ENCODE measurements at places on chromosomes 3 and 15.

GRCh38 chr3:99641982-99642381 is 3.6 kb downstream of the COL8A1 start:
- no peak overlapping the region for H3K27ac ChIP-seq
- no peak overlapping the region for H3K4me3 ChIP-seq
- H3K27me3 ChIP-seq = peaks cover 38% of the 10 kb centered on the region
- peaks cover 11% of the 10 kb centered on the region for H3K4me1 ChIP-seq
- no peak for DNase-seq
- no peaks in the 10 kb centered on the region for H3K36me3 ChIP-seq

GRCh38 chr15:34853001-34853758 is 57.8 kb upstream of the ACTC1 start:
- no peak overlapping the region for H3K4me3 ChIP-seq
- peaks cover 39% of the 10 kb centered on the region for H3K36me3 ChIP-seq
- H3K4me1 ChIP-seq = no peaks in the 10 kb centered on the region
- DNase-seq = no peak

GRCh38 chr3:168036619-168037018 is 59.1 kb downstream of the GOLIM4 start:
- H3K27ac ChIP-seq = no peak overlapping the region
- H3K27me3 ChIP-seq = no peaks in the 10 kb centered on the region
- no peak for DNase-seq
- no peak overlapping the region for H3K4me3 ChIP-seq
- H3K4me1 ChIP-seq = no peaks in the 10 kb centered on the region

DNA sequence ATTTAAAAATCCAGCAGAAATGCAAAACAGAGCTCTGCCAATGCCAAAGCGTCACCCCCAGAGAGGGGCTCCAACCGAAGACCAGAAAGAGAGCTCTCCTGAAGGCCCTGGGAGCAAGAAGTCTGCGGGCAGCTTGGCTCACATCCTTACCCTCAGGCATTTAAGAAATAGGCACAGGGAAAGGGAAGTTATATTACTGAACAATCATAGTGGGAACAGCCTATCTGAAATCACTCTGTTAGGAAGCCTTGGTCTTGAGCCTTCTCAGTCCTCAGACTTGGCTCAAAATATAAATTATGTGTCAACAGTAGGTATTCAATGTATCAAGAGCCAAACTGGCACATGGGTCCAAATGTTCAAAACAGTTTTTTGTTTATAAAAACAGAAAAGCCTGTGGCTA is 10.3 kb upstream of the PPARG start:
- H3K4me3 ChIP-seq = no peak overlapping the region
- H3K27me3 ChIP-seq = peaks cover 11% of the 10 kb centered on the region
- no peaks in the 10 kb centered on the region for H3K4me1 ChIP-seq
- DNase-seq = no peak
- no peak overlapping the region for H3K27ac ChIP-seq
- no peaks in the 10 kb centered on the region for H3K36me3 ChIP-seq

GRCh38 chr3:197183582-197183981 is 114.8 kb downstream of the DLG1 start:
- H3K4me1 ChIP-seq = peaks cover 5% of the 10 kb centered on the region
- no peaks in the 10 kb centered on the region for H3K27me3 ChIP-seq
- DNase-seq = no peak
- no peak overlapping the region for H3K27ac ChIP-seq

GRCh38 chr3:81068546-81068945 is 692.9 kb downstream of the GBE1 start:
- H3K27ac ChIP-seq = no peak overlapping the region
- H3K27me3 ChIP-seq = peaks cover 1% of the 10 kb centered on the region
- H3K4me1 ChIP-seq = no peaks in the 10 kb centered on the region
- H3K4me3 ChIP-seq = no peak overlapping the region

DNA sequence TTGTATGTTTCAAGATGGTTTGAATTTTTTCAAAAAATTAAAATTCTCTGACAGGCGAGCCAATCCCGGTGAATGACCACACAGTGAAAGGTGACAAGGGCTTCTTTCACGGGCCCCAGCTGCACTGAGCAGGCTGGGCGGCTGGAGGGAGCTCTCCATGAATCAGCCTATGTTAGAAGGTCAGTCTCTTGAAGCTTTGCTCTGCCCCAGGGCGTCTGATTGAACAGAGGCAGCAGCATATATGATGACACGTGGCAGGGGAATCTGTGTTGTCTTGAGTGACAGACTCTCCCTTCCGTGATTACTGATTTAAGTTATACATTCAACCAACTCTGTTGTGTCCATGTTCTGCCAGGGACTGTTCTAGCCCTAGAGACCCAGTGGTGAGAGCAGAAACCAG is 51.5 kb downstream of the ISG20 start:
- DNase-seq = no peak
- H3K27me3 ChIP-seq = peaks cover 16% of the 10 kb centered on the region
- H3K36me3 ChIP-seq = peaks cover 13% of the 10 kb centered on the region
- no peaks in the 10 kb centered on the region for H3K4me1 ChIP-seq
- H3K4me3 ChIP-seq = no peak overlapping the region

GRCh38 chr15:43771816-43772215 is 5.0 kb downstream of the ELL3 start:
- no peaks in the 10 kb centered on the region for H3K36me3 ChIP-seq
- DNase-seq = no peak
- peaks cover 4% of the 10 kb centered on the region for H3K4me1 ChIP-seq

DNA sequence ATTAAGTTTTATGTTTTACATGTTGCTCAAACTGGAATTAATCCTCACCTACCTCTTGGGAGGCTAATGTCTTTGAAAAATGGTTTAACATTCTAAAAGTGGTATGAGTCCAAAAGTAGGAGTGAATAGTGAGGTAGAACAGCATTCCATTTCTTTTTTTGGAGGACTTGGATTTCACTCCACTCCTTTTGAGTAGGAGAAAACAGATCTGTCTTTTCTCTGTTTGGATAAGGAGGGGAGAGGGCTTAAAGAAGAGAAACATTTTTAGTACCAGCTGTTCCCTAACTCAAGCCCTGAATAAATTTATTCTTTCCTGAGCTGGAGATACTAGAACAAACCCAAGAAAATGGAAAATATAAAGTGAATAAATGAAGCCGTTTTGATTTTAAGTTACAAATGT is 687.9 kb downstream of the MECOM start:
- no peaks in the 10 kb centered on the region for H3K36me3 ChIP-seq
- H3K4me1 ChIP-seq = no peaks in the 10 kb centered on the region
- H3K27me3 ChIP-seq = no peaks in the 10 kb centered on the region
- no peak for DNase-seq
- no peak overlapping the region for H3K4me3 ChIP-seq
- no peak overlapping the region for H3K27ac ChIP-seq

DNA sequence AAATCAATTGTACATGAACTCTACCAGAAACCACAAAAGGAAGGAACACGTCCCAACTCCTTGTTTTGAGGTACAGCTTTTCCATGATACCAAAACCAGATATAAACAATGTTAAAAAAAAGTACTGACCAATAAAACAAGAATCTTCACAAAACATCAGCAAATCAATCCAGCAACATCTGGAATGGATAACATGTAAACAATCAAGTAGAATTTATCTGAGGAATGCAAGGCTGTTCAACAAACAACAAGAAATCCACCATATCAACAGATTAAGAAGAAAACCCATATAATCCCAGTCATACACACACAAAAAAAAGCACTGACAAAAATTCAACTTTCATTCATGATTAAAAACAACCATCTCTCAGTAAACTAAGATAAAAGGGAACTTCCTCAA is 26.7 kb downstream of the TJP1 start:
- H3K4me3 ChIP-seq = no peak overlapping the region
- no peak overlapping the region for H3K27ac ChIP-seq
- H3K4me1 ChIP-seq = no peaks in the 10 kb centered on the region
- no peak for DNase-seq
- no peaks in the 10 kb centered on the region for H3K36me3 ChIP-seq

- peak; percentile 51 for DNase-seq
- H3K27ac ChIP-seq = no peak overlapping the region
- no peaks in the 10 kb centered on the region for H3K36me3 ChIP-seq
- no peak overlapping the region for H3K4me3 ChIP-seq
- H3K27me3 ChIP-seq = no peaks in the 10 kb centered on the region
Observed at GRCh38 chr15:70466895-70467529, 296.3 kb downstream of the UACA start.

DNA sequence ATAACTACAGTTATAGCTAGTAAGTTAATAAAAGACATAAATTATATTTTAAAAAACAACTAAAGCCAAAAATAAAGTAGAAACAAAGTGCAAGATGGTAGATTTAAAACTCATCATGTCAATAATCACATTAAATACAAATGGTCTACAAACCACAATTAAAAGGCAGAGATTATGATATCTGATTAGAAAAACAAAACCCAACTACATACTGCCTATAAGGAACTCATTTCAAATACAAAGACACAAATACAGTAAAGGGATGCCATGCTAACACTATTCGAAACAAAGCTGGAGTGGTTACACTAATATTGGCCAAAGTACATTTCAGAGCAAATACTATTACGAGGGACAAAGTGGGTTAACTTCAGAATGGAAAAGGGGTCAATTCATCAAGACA is 426.5 kb downstream of the SHQ1 start:
- H3K27ac ChIP-seq = no peak overlapping the region
- peaks cover 11% of the 10 kb centered on the region for H3K4me1 ChIP-seq
- peaks cover 39% of the 10 kb centered on the region for H3K36me3 ChIP-seq
- no peak overlapping the region for H3K4me3 ChIP-seq
- no peaks in the 10 kb centered on the region for H3K27me3 ChIP-seq

DNA sequence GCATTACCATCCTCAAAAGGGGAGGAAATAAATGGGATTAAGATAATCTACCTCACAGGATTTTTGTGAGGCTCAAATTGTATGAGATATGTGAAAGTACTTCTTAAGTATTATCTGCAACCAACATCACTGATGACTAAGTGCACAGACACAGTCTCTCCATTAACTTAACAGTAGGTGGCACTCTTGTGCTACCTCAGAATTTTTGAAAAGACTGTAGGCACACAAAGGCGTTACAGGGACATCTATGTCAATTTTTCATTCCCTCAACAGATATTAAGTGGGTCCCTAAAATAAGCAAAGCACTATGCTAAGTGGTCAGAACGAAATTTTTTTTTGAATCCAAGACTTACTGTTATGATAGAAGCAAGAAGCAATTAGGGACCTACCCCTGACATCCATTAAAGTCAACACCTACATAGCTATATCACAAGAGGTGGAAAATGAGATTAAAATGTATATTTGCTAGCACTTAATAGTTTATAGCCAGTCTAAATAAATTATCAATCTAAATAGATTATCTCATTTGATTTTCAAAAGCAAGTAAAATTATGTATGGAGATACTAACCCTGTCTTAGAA is 52.9 kb downstream of the RYK start:
- peaks cover 16% of the 10 kb centered on the region for H3K36me3 ChIP-seq
- H3K4me1 ChIP-seq = peaks cover 5% of the 10 kb centered on the region
- H3K27ac ChIP-seq = no peak overlapping the region
- H3K27me3 ChIP-seq = no peaks in the 10 kb centered on the region

GRCh38 chr3:6655275-6655674 is 205.6 kb upstream of the GRM7 start:
- H3K4me3 ChIP-seq = no peak overlapping the region
- no peaks in the 10 kb centered on the region for H3K27me3 ChIP-seq
- no peak overlapping the region for H3K27ac ChIP-seq

- no peaks in the 10 kb centered on the region for H3K27me3 ChIP-seq
- no peak for DNase-seq
- H3K4me1 ChIP-seq = peaks cover 9% of the 10 kb centered on the region
- no peak overlapping the region for H3K4me3 ChIP-seq
- H3K36me3 ChIP-seq = peaks cover 7% of the 10 kb centered on the region
- no peak overlapping the region for H3K27ac ChIP-seq
Observed at GRCh38 chr3:67362686-67363085, 291.7 kb downstream of the SUCLG2 start.

GRCh38 chr3:72375237-72376076 is 472.8 kb downstream of the SHQ1 start:
- no peak for DNase-seq
- no peak overlapping the region for H3K27ac ChIP-seq
- no peaks in the 10 kb centered on the region for H3K27me3 ChIP-seq
- no peak overlapping the region for H3K4me3 ChIP-seq
- peaks cover 22% of the 10 kb centered on the region for H3K36me3 ChIP-seq
- H3K4me1 ChIP-seq = peaks cover 58% of the 10 kb centered on the region

DNA sequence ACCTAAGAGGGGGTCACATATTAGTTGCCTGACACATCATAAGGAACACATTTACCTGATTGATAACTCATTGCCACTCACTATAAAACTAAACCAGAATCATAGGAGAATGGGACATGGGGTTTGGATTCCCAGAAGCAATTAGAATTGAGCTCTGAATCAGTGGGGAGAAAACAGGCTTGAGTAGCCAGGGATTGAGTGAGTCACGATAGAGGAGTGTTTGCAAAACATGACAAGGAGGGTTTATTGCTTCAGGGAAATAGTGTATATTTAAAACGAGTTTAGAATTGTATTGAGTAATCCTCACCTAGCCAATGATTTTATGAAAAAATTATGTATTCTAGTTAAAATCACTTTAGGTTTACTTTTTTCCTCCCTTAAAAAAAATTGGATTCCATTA is 101.1 kb upstream of the THRB start:
- DNase-seq = no peak
- peaks cover 6% of the 10 kb centered on the region for H3K27me3 ChIP-seq
- no peaks in the 10 kb centered on the region for H3K36me3 ChIP-seq
- no peaks in the 10 kb centered on the region for H3K4me1 ChIP-seq

- H3K27ac ChIP-seq = no peak overlapping the region
- peaks cover 16% of the 10 kb centered on the region for H3K4me1 ChIP-seq
- no peaks in the 10 kb centered on the region for H3K36me3 ChIP-seq
Observed at GRCh38 chr15:69446953-69447352, 5.7 kb upstream of the RPLP1 start.

DNA sequence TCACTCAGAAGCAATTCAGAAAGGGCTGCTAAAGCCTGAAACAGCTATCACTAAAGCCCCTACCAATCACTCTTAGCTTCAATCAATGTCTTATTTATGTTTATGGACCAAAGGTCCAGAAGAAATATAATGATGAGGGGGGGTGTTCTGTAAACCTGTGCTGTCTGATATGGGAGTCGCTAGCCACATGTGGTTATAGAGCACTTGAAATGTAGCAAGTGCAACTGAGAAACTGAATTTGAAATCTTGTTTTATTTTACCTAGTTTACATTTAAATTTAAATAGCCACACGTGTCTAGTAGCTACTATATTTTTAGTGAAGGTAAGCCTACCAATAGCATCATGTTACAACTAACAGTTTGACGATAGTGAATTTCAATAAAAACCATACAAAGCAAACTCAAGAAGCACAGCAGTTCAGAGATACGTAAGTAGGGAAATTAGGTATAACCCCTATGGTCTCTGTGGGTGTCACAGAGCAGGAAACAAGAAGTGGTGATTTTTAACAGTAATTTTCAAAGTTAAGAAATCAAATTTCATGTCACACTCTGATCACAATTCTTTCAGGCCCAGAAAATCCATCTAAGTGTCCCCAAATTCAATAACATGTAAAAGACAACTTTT is 3.6 kb downstream of the POU1F1 start:
- H3K36me3 ChIP-seq = no peaks in the 10 kb centered on the region
- no peak for DNase-seq
- H3K4me1 ChIP-seq = peaks cover 13% of the 10 kb centered on the region
- no peaks in the 10 kb centered on the region for H3K27me3 ChIP-seq
- H3K4me3 ChIP-seq = no peak overlapping the region

DNA sequence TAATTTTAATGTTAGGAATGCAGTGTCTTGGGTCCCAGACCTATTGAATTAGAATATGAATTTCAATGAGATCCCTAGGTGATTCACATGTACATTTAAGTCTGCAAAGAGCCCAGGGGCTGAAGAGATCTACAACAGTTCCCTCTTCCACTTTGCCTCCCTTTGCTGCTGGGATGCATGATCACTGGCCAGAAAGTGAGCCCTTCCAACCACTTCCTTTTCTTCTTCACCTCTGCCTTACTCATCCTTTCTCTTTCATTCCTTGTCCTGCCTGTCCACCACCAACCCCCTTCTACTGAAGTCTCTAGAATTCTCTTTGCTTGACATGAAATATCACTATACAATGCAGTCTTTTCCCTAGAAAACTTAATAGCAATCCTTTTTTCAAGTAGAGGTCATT is 222.4 kb upstream of the LRIG1 start:
- no peak for DNase-seq
- H3K27ac ChIP-seq = no peak overlapping the region
